ENCODE measurements at places on chromosomes 5 and 9.

DNA sequence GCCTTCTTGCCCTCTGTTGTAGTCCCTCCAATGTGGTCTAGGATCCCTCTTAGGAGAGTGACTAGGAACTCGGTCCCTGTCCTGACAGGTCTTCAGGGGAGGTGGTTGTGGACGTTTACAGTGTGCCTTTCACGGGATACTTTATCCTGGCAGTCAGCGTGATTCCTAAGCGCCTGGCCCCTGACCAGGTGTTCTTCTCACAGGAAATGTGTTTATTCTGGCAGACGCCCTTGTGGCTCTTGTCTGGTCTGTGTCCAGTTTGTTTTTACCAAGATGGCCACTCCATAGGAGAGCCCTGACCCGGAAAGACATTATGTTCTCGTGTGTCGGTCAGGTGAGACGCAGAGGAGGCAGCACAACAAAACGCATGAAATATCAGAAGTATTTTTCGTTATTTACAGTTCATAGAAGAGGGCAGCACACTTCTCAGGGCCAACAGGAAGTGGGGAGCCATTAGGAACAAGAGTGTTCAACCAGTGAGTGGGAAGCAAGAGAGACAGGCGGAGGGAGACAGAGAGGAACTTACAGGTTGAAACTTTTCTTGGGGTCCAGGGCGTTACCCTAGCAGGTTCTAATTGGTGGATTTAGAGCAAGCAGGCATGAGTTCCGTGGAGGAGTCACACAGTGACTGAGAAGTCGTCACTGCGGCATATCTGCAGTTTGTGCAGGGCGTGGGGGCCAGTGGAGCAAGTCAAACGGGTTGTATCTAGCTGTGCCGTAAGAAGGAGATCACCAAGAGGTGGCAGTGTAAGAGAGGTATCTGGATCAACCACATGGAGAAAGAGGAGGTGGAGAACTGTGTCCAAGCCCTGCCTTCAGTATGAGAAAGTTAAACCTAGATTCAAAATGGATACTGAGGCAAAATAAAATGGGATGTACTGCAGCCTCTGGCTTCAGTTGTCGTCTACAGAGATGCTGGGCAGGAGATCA, 412.9 kb downstream of the ZSWIM6 start:
- DNase-seq = no peak

GRCh38 chr5:157198277-157198986, 17.8 kb downstream of the ITK start:
- no peak for DNase-seq

GRCh38 chr5:168813184-168813968, 234.2 kb upstream of the PANK3 start:
- DNase-seq = no peak

GRCh38 chr9:91131433-91131839, 230.3 kb downstream of the AUH start:
- peak; percentile 97 for DNase-seq

DNA sequence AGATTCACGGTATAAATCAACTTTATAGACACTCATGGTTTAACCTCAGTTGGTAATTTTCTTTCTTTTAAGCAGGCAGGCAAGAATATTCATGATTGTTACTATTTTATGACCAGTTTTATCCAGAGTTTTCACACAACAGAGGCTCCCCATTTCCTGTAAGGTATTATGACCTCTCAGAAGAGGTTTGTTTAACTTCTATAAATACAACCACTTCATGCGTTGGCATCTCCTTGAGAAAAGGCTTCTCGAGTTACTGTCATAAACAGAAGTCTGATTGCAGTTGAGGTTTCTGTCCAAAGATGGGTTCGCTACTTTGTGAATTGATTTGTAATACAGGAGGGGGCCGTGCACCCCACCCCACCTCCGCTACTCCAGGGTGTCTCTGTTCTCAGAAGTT, 55.3 kb downstream of the ENTREP1 start:
- DNase-seq = no peak

DNA sequence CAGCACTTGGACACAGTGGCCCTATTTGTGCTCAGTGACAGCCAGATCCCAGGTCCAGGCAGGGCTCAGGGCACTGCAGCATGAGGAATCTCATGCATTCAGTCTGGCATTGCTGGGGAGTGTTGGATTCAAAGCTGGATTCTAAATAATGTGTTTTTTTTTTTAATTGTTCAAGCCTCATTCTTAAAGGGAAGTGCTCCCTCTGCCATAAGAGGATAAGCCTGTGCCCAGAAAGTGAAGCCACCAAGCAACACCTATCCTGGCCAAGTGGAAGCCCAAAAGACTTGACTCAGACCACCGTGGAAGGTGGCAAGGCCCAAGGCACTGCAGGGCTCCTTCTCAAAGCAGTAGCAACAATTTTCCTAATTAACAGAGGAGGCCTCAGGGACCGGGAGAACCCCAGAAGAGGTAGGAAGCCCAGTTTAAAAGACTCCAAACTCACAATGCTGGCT, 135.6 kb downstream of the ACTL7B start:
- no peak for DNase-seq

GRCh38 chr5:138574744-138575193, 432 bp downstream of the HSPA9 start:
- DNase-seq = no peak

DNA sequence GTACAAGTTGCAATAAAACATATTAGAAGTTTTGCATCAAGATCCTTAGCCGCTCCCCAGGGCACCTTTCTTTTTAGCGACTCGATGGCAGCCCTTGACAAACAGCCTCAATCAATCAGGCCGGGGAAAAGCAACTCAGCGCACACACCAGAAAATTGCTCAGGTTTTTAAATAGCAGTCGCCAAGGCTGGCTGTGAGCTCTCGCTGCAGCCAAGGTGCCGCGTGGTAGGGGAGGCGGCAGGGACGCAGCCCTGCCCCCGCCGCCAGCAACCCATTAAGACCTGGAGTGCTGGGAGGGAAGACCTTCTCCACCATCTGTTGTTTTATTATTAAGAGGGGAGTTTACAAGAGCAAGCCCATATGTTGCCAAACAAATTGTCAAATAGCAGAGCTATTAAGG, 22.6 kb downstream of the ASS1 start:
- no peak for DNase-seq

DNA sequence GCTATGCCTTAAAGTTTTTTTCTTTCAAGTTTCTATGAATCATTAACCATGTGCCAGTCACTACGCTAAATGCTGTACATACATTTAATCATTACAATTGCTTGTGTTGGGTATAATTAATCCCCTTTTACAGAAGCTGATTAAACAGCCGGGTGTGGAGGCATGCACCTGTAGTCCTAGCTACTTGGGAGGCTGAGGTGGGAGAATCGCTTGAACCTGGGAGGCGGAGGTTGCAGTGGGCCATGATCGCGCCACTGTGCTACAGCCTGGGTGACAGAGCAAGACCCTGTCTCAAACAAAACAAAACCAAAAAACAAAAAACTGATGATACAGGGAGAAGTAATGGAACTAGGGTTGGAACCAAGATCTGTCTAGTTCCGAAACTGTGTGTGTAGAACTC, 1.2 kb upstream of the UBE2R2 start:
- no peak for DNase-seq

- DNase-seq = no peak
These were observed 13.6 kb downstream of the EXOC3 start for GRCh38 chr5:456351-457194.

DNA sequence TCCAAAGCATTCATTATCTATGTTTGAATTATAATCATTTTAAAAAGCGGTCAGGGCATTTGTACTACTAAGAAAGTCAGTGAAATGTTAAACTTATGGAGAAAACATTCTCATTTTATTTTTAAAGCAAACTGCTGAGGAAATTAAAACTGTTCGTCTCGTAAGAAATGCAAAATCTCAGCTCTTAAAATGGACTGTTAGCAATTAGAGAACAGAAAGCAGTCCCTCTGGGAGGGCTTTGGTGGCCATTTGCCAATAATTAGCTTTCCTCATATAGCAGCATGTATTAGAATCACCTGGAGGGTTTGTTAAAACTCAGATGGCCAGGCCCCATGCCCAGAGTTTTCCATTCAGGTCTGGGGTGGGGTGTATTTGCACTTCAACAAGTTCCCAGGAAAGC, 120.7 kb upstream of the RASEF start:
- DNase-seq = no peak

GRCh38 chr5:40716000-40716399, 36.3 kb downstream of the PTGER4 start:
- DNase-seq = no peak

- no peak for DNase-seq
These were observed 115.7 kb downstream of the NFIB start for GRCh38 chr9:14198047-14198840.

DNA sequence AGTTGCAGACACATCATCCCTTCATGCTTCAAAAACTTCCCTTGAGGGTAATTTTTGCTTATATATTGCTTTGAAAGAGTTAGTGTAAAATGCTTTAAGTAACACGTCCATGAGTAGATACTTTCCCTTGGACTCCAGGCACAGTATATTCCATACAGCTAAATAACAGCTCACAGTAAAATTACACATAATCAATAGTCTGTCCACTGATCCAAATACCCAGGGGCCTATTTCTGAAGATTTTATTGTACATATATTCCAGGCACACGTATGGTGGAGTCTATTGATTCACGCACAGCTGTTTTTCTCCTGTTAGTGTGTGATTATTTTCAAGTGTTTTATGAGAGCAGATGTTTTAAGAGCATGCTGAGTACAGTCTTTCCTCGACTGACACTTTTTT, 223.7 kb upstream of the GRAMD2B start:
- DNase-seq = no peak

- DNase-seq = no peak
These were observed 153.9 kb downstream of the GPBP1 start for GRCh38 chr5:57327561-57328367.

- DNase-seq = no peak
These were observed 285.6 kb downstream of the PRR16 start for GRCh38 chr5:120749737-120750136.

GRCh38 chr9:113436728-113437515, 26.4 kb downstream of the C9orf43 start:
- DNase-seq = peak; percentile 47

DNA sequence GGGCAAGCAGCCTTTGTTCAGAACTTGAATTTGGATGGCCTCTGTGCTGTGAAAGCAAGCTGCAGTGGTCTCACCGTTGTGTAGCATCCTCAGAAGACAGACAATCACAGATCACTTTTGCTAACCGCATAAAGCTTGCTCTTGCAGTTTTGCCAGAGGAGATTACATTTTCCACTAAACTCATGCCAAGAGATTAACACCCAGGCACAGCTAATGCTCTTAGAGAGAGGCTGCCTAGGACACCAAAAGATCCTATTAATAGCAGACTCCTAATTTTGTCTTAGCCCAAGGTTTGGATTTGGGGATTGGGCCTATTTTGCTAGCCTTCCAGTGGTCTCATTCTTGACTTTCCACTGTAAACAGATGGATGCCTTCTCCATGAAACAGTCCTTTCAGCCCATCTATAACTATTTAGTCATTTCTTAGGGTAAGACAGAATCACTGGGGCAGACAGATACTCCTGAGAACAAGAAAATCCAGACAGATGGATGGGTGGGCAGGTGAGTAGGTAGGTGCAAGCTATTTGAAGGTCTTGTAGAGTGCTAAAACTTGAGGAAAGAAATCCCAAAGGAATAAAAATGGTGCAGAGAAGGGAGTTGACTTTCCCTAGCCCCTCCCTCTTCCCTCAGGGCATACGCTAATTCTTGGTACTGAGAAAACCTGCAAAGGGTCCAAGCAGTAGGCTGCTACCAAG, 506.2 kb downstream of the SPOCK1 start:
- DNase-seq = no peak

GRCh38 chr5:168886157-168886556, 307.0 kb upstream of the PANK3 start:
- no peak for DNase-seq

- no peak for DNase-seq
These were observed 127.8 kb downstream of the KCNIP1 start for GRCh38 chr5:170631466-170632195.

- no peak for DNase-seq
These were observed 39.7 kb downstream of the BNC2 start for GRCh38 chr9:16830806-16831205.

DNA sequence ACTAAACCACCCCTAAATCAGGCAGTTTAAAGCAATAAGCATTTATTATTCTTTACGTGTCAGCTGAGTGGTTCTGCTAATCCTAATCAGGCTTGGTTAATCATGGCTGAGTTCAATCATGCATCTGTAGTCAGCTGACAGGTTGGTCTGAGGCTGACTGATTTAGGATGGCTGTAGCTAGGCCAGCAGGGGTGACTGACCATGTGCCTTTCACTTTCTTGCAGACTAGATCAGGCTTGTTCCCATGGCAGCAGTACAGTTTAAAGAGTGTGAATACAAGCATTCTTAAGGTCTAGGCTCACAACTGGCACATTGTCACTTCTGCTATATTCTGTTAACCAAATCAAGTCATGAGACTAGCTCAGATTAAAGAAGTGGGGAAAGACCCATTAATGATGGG, 16.1 kb upstream of the MPDZ start:
- no peak for DNase-seq

- DNase-seq = peak; percentile 37
These were observed 419.5 kb upstream of the ACTBL2 start for GRCh38 chr5:57902095-57902494.

GRCh38 chr9:135239100-135239768, 151.8 kb downstream of the OLFM1 start:
- no peak for DNase-seq

DNA sequence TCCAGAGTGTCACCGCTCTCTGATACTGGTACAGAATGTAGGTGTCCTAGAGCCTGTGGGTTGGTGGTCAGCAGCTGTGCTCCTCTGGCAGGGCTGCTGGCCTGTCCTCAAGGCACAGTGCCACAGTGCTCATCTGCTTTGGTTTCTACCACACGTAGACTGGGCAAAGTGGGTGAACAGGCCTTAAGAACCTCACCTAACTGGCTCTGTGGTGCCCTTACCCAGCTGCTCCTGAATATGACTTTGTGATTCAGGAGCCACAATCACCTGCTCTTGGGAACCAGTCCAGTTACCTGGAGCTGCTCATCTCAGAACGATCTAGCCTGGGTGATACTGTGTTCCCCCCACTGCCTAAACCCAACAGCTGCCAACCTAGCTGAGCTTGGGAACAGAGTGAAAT, 6.4 kb downstream of the NOP16 start:
- no peak for DNase-seq

DNA sequence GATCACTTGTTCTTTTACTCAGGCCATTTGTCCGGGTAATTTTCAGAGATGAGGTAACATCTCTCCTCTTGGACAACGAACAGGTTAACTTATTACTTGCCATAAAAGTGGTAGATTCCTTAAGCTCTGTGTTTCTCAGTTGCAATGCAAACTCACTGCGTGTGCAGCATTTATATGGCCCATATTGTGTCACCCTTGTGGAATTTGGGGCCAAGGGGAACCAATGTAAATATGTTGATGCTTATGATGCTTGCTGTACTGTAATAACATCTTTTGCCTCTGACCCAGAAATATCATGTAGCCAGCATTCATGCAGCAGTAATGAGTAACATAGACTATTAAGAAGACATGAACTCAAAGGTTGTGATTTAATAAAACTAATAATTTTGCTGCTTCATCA, 175.8 kb downstream of the ADAMTS6 start:
- DNase-seq = peak; percentile 16
